Activated CD8-positive, alpha-beta memory T cell treated with anti-CD3 and anti-CD28 coated beads, Interleukin-2, amount 50 U/mL, for 48 hours (primary cell): ENCODE measurements at places on chromosomes 1 and 21.

GRCh38 chr1:194289569-194290266 lies 1103.3 kb upstream of the B3GALT2 start:
- DNase-seq, result no peak

- no peak for DNase-seq
Measured at GRCh38 chr1:29370067-29370466, 133.7 kb downstream of the PTPRU start.

DNA sequence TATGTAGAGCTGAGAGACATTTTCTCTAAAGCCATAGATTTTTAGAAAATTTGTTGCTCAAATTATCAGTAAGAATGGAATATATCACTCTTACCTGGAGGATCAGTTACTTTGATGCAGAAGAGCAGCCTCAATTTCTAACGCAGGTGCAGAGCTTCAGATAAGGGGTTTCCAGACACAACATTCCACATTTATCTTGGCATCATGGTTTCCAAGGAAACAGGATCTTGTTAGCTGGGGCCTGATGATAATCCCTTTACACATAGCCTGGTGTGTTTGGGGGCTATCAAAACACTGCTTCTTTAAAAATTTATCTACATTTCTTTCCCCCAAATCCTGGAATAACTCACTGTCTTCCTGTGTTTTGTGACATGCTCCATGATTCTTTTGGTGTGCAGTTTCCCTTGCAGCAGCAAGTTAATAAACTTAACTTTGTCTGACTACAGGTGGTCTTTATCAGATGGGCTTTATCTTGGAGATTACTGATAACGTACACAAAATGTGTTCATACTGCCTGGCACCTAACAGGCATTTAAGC lies 2.7 kb upstream of the STX12 start:
- no peak for DNase-seq

DNA sequence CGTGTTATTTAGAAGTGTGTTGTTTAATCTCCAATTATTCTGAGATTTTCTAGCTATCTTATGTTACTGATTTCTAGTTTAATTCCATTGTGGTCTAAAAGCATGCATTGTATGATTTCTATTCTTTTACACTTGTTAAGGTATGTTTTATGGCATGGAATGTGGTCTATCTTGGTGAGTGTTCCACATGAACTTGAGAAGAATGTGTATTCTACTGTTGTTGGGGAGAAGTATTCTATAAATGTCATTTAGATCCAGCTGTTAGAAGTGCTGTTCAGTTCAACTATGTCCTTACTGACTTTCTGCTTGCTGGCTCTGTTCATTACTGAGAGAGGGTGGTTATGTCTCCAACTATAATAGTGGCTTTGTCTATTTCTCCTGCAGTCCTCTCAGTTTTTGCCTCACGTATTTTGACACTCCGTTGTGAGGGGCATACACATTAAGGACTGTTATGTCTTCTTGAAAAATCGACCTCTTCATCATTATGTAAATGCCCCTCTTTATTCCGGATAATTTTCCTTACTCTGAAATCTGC lies 12.0 kb upstream of the PLA2G5 start:
- no peak for DNase-seq

GRCh38 chr1:5189384-5189783 lies 535.0 kb downstream of the AJAP1 start:
- DNase-seq, result no peak

- DNase-seq, result no peak
Measured at GRCh38 chr1:239939602-239940001, 152.1 kb upstream of the FMN2 start.

- no peak for DNase-seq
Measured at GRCh38 chr1:31600641-31601040, 16.8 kb upstream of the HCRTR1 start.

- DNase-seq, result no peak
Measured at GRCh38 chr1:213720032-213720431, 267.7 kb upstream of the PROX1 start.

DNA sequence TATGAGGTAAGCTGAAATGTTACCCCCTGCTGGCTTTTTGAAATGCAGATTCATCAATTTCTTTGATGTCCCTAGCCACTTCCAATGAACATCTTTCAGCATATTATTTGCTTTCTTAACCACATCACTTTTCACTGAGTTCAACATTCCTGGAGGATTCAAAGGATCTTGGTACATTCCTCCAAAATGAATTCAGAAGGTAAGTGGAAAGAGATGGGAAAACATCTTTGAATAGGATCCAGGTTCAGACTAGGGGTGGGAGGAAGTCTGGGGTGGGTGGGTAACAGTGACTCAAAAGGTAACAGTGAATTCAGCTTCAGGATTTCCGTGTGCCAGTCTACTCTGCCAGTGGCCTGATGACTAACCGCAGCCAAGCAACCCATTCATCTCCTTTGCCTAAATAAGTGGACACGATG lies 180.7 kb downstream of the ZC3H11B start:
- no peak for DNase-seq

DNA sequence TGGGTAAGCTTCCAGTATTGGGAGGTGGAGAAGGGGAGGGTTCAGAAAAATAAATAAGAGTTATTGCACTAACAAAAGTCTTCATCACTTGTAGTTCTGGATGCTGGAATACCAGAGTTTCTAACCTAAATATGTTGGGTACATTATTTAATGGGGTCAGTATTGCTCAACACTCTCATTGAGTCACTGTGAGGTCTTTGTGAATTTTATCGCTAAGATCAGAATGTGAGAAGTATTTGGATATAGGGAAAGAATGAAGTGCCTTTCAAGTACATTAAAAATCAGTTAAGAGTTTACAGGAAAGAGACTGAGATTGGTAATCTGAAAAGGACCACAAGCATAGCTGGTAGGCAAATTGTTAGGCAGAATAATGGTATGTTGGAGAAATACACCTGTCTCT lies 8.8 kb downstream of the SNRPE start:
- no peak for DNase-seq

GRCh38 chr1:205044741-205045140 lies 1.7 kb downstream of the CNTN2 start:
- DNase-seq, result no peak

DNA sequence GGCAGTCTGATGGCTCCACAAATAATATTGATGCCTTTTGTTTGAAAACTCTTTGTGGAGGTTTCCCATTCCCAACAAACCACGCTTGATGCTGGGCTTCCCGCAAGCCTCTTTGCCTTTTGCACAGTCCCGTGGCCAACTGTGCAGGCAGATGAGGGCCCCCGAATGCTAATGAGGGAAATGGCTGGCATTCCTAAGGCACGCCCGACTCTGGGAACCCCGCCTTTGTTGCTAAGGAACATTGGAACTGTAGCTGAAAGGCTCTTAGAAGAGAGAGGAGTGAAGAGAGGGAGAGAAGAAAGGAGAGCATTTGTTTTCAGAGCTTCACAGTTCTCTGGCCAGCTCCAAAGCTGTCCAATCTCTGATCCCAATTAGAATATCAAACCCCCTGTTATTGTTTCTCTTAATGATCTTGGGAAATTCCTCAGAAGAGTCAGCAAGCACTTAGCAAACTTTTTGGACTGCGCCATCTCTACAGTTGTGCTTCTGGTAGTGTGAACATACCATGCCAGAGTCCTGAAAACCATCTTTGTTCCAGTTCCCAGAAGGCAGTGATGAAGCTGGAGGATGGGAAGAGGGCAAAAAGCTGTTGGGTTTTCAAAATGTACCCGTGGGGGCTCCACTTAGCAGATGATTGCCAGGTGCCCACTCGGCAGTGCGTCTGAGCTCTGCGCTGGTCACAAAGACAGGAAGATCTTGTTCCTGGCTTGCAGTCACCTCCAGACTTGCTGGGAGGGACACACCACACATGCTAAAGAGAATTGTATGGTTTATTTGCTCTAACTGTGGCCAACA lies 60.1 kb upstream of the CYP2J2 start:
- no peak for DNase-seq

- no peak for DNase-seq
Measured at GRCh38 chr1:153100245-153100644, 5.9 kb upstream of the SPRR2E start.

- DNase-seq, result no peak
Measured at GRCh38 chr1:152739841-152740240, 18.0 kb upstream of the KPRP start.

- no peak for DNase-seq
Measured at GRCh38 chr1:84101204-84101603, 42.9 kb upstream of the PRKACB start.

- DNase-seq, result no peak
Measured at GRCh38 chr1:54456921-54457529, 50.8 kb upstream of the SSBP3 start.

DNA sequence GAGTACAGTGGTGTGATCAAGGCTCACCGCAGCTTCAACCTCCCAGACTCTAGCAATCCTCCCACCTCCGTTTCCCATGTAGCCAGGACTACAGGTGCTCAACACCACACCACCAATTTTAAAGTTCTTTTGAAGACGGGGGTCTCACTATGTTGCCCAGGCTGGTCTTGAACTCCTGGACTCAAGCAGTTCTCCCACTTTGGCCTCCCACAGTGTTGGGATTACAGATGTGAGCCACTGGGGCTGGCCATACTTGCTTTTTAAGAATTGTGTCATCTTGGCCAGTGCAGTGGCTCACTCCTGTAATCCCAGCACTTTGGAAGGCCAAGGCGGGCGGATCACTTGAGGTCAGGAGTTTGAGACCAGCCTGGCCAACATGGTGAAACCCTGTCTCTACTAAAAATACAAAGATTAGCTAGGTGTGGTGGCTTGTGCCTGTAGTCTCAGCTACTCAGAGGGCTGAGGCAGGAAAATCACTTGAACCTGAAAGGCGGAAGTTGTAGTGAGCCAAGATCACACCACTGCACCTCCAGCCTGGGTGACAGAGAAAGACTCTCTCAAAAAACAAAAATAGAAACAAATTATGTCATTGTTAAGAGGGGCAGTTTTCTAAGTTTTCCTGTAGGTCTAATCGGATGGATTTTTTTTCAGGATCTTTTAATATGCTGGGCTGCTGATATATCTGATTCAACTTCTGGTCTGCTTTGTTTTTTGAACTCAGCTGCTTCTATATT lies 18.7 kb downstream of the AK4 start:
- DNase-seq, result no peak

- DNase-seq, result no peak
Measured at GRCh38 chr1:63129855-63130254, 192.5 kb upstream of the FOXD3 start.

- no peak for DNase-seq
Measured at GRCh38 chr1:183847641-183848040, 42.7 kb downstream of the RGL1 start.

DNA sequence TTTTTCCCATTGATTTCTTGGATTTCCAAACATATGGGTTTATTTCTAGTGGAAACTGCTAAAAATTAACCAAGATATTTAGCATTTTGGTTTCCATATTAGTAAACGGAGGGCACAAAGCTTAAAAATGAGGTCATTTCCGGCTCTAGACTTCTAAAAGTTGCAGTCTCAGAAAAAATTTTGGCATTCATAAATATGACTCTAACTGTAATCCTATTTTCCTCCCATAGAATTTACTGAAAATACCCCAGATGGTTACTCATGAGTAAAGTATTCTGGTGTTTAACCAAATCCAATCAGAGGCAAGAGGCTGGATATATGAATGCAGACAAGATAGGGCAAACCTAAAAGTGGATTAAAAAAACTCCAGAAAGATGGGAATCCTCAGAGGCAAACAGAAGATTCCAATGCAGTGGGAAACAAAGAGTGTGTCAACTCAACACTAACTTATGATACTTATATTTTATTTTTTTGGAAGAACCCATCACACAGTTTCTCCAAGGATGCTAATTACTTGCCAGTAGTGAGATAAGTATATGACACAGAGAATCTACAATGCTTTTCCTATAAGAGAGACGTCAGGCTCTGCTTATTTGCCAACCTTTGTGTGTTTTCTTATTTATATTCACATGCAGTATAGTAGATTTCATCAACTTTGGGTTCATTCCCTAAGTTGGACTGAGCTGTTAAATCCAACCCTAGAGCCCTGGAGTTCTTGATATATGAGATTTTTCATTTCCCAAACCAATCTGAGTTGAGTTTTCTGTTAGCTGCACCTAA lies 90.1 kb upstream of the BCL10 start:
- no peak for DNase-seq

DNA sequence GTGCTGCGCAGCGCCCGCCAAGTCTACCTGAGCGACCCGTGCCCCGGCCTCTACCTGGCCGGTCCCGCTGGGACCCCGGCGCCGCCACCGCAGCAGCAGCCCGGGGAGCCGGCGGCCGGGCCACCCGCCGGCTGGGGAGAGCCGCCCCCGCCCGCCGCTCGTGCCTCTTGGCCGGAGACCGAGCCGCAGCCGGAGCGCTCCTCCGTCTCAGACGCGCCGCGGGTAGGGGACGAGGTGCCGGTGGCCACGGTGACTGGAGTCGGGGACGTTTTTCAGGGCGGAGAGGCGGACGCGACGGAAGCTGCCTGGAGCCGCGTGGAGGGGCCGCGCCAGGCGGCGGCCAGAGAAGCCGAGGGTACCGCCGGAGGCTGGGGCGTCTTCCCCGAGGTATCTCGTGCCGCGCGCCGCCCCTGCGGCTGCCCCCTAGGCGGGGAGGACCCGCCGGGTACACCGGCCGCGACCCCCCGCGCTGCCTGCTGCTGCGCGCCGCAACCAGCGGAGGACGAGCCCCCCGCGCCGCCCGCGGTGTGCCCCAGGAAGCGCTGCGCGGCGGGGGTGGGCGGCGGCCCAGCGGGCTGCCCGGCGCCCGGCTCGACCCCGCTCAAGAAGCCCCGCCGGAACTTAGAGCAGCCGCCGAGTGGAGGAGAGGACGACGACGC lies 646 bp downstream of the IER5 start:
- peak; percentile 74 for DNase-seq

DNA sequence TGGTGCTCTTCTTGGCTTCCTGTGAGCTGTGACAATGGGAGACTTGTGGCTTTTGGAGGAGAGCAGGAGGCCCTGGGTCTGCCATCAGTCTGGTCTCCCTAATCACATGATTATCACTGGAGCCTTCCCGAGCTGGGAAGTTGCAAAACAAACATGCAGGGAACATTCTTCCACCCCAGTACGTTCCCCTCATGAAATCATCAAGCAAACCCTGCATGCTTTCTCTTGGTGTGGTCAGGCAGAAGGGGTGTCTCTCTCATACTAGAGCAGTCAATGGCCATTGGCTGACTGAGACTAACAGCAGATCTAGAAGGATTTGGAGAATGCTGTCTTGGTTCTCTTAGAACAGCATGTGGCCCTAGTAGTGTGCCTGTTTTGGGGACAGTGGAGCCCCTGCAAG lies 111.2 kb downstream of the LIPI start:
- DNase-seq, result no peak

GRCh38 chr1:90412563-90412962 lies 304.5 kb downstream of the BARHL2 start:
- no peak for DNase-seq

GRCh38 chr1:234605399-234605982 lies 4.5 kb downstream of the IRF2BP2 start:
- DNase-seq, result no peak

DNA sequence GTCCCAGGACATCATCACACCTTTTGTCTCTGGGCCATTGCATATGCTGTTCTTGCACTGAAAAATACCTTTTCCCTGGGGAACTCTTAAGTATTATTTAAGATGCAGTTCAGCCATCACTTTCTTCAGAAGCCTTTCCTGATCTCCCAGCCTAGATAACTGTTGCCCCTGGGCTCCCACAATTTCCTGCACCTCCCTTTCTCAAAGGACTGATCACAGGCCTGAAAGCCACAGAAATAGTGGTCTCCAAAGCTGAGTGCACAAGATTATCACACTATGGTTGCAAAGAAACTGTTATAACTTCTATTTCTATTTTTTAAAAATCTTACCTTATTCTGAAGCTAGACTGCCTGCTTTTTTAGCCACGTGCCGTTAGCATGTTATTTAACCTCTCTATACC lies 2.8 kb upstream of the ZSCAN20 start:
- DNase-seq, result no peak
